Stimulated activated CD4-positive, alpha-beta T cell treated with anti-CD3 and anti-CD28 coated beads, Interleukin-2, amount 100 ng/mL, for 24 hours (primary cell): ENCODE measurements at places on chromosomes 1 and 21.

DNA sequence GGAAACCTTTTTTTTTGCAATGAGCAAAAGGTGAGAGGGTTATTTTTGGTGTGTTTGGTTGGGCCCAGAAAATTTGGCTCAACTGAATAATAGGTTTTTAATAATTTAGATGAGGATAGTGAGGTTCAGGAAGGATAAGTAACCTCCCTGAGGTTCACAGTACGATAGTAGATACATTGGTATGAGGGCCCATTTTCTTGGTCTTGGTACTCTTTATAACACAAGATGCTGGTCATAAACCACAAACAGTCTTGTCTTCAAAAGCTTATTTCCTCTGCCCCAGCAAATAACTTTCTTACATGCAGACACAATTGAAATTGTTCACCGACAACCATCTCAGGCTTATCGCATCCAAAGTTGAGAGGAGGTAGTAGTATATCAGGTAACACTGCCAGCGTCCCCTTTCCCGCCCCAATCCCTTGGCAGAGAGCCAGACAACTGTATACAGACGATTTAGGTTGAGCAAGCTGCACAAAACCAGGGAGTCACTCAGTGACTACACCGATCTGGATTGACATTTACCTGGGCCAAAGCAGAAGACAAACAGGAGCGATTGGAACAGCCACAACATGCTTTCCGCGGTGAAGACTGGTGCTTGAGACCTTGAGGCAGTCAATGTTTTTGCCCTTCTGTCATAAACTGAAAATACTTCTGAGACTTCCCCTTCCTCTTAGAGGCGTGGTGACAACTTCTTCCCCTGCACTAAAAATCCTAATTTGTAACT lies at the start of gene SLAMF6:
SLAMF6 (minus strand) TSS at position 634 of the 724 bp plus-strand sequence; CDS start at position 571, 63 bp downstream.
- DNase-seq = peak; percentile 53

GRCh38 chr1:15261155-15262002 lies 14.4 kb downstream of the FHAD1 start:
- DNase-seq = peak; percentile 20

DNA sequence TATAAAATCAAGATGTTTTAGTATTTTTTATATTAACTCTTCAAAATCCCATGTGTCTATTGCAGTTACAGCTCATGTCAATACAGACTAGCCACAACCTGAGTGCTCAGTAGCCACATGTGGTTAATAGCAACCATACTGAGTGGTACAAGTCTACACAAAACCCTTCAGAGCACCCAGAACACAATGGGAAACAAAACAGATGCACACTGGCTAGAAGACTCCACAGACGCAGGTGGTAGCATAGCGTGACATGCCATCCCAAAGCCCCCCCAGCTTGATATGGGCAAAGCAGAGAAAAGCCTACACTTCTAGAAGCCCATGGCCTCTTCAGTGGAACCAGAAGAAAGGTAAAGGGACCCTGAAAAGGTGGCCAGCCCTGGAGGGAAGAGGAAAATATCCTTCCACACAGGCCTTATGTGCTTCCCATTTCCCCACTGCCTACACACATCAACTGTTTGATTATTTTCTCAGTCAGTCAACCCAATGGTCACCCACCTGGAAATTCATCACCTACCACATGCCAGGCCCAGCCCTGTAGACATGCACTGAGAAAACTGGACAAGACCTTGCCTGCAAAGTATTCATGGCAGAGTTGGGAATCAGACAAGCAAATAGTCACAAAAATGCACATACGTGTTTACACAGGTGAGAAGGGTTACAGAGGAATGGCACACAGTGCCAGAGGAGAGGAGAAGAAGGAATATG lies 175.0 kb downstream of the VAV3 start:
- DNase-seq = no peak

- peak; percentile 74 for DNase-seq
These were observed 65.5 kb downstream of the NID1 start for GRCh38 chr1:235999259-235999925.

GRCh38 chr21:29873908-29874307 lies 65.9 kb downstream of the GRIK1 start:
- DNase-seq = no peak

- DNase-seq = peak; percentile 24
These were observed 4.0 kb downstream of the OSCP1 start for GRCh38 chr1:36446271-36446670.

- no peak for DNase-seq
These were observed 59.0 kb downstream of the ZBTB17 start for GRCh38 chr1:15916916-15917315.

- DNase-seq = no peak
These were observed 101.3 kb upstream of the SLC25A33 start for GRCh38 chr1:9437961-9438430.

- DNase-seq = no peak
These were observed 1244.8 kb upstream of the TMPRSS15 start for GRCh38 chr21:19648391-19648790.

DNA sequence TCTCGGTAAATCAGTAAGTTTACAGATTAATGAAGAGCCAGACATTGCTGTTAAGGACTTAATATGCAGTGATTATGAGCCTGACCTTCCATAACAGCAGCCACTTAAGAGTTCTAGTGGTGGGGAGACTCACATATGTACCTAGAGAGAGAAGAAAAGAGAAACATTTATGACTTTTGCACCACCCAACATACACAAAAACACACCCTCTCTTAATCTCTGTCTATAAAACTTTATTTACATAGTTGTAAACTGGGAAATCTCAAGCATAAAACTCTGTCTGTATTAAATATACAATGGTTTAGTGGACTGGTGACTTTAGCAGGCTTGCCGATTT lies 347.4 kb upstream of the ADGRL2 start:
- no peak for DNase-seq

DNA sequence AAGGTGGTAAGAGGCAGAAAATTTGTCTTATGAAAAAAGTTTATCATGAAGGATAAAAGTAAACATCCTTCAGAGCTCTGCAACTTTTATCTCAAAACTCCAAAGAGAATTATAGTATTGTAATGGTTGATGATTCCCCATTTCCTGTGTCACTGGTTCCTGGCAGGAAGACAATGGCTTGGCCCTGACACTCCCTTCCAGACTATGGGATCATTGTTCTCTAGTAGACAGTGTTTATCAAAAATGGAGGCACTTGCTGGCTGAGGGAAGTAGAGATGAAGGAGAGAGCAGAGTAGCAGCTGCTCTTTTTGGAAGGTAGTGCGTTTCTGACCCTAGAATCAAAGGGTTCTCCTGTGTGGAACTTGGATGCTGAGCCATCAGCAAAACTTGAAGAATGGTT lies 145.9 kb upstream of the ATP1B1 start:
- DNase-seq = no peak

GRCh38 chr1:230320804-230321203 lies 105.3 kb downstream of the PGBD5 start:
- no peak for DNase-seq

DNA sequence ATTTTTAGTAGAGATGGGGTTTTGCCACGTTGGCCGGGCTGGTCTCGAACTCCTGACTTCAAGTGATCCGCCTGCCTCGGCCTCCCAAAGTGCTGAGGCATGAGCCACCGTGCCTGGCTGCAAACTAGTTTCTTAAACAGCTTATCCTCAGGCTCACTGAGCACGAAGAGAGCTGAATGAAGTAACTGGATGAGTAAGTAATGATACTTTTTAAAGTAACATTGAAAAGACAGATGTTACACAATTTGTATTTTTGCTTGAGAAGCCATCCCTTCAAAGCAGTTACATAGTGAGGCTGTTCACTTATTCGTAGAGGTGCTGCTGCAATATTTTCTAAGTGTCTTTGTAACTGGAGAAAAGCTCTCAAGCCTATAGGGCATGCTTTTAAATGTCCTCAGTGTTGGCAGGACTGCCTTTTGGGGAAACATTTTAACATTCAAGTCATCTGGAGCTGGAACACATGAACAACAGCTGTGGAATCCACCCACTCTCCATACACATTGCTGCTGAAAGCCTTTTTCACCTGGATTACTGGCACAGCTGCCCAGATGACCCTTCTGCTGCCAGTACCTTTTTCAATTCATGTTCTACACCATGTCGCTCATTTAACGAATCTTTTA lies 2.7 kb upstream of the YBX1 start:
- DNase-seq = no peak

- DNase-seq = no peak
These were observed 31.7 kb upstream of the ITLN1 start for GRCh38 chr1:160916666-160917065.

GRCh38 chr1:62234688-62235087 lies 40.0 kb downstream of the L1TD1 start:
- DNase-seq = no peak

GRCh38 chr1:6373961-6374720 lies 19.4 kb downstream of the ACOT7 start:
- no peak for DNase-seq

- DNase-seq = no peak
These were observed 16.5 kb downstream of the CAMK2N1 start for GRCh38 chr1:20469406-20470076.

- DNase-seq = no peak
These were observed 6.7 kb upstream of the MPC2 start for GRCh38 chr1:167943541-167943940.
